Muscle of leg (tissue), 16 donors: ENCODE measurements at places on chromosomes 1 and 21. TPM values are rescaled to one million over a fixed set of nuclear protein-coding genes. Genes with fewer than 3 reads are reported as not detected.

DNA sequence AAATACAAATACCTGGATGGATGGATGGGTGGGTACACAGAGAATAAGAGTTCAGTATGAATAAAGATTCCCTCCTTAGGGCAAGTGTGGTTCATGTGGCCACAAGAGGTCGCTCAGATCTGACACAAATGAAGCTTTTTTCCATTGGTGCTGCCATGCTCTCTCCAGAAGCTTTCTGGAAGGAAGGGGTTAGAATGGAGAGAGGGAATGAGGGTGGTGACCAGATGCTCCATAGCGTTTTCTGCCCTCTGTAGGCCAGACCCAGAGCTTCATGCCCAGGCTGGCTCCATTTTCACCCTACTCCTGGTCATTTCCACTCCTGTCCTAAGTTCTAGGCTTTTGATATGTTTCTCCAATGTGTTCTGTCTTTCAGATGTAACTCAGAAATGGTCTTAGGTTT is 3.3 kb upstream of the FCRL6 start:
- H3K4me1 ChIP-seq, result peaks cover 3% of the 10 kb centered on the region
- H3K36me3 ChIP-seq, result no peaks in the 10 kb centered on the region
- H3K27ac ChIP-seq, result no peak overlapping the region
- DNase-seq, result peak; percentile 81
- H3K4me3 ChIP-seq, result no peak overlapping the region
- peaks cover 19% of the 10 kb centered on the region for H3K27me3 ChIP-seq

DNA sequence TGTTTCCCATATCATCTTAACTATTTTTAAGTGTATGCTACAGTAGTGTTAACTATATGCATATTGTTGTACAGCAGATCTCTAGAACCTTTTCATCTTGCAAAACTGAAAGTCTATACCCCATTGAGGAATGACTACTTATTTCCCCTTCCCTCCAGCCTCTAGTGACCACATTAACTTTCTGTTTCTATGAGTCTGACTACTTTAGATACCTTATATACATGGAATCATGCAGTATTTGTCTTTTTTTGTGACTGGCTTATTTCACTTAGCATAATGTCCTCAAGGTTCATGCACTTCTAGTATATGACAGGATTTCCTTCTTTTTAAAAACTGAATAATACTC is 96.5 kb upstream of the BTG3 start:
- no peaks in the 10 kb centered on the region for H3K27me3 ChIP-seq
- DNase-seq, result no peak
- no peak overlapping the region for H3K4me3 ChIP-seq
- H3K36me3 ChIP-seq, result no peaks in the 10 kb centered on the region
- no peak overlapping the region for H3K27ac ChIP-seq

- DNase-seq, result peak; percentile 92
- peak overlapping the region; percentile 78 for H3K27ac ChIP-seq
- H3K27me3 ChIP-seq, result no peaks in the 10 kb centered on the region
- peaks cover 2% of the 10 kb centered on the region for H3K4me1 ChIP-seq
- H3K36me3 ChIP-seq, result peaks cover 22% of the 10 kb centered on the region
- H3K4me3 ChIP-seq, result no peak overlapping the region
These were observed 26.2 kb downstream of the KIF1B start for GRCh38 chr1:10236405-10237156.

GRCh38 chr1:61182049-61182448 is 99.7 kb downstream of the NFIA start:
- peak; percentile 90 for DNase-seq
- H3K27ac ChIP-seq, result peak overlapping the region; percentile 91
- H3K4me1 ChIP-seq, result peaks cover 20% of the 10 kb centered on the region
- no peaks in the 10 kb centered on the region for H3K36me3 ChIP-seq
- no peak overlapping the region for H3K4me3 ChIP-seq
- no peaks in the 10 kb centered on the region for H3K27me3 ChIP-seq

- H3K36me3 ChIP-seq, result no peaks in the 10 kb centered on the region
- H3K27ac ChIP-seq, result no peak overlapping the region
- H3K27me3 ChIP-seq, result no peaks in the 10 kb centered on the region
- no peak for DNase-seq
- H3K4me1 ChIP-seq, result no peaks in the 10 kb centered on the region
These were observed 30.2 kb downstream of the GRIK1 start for GRCh38 chr21:29909571-29909970.

DNA sequence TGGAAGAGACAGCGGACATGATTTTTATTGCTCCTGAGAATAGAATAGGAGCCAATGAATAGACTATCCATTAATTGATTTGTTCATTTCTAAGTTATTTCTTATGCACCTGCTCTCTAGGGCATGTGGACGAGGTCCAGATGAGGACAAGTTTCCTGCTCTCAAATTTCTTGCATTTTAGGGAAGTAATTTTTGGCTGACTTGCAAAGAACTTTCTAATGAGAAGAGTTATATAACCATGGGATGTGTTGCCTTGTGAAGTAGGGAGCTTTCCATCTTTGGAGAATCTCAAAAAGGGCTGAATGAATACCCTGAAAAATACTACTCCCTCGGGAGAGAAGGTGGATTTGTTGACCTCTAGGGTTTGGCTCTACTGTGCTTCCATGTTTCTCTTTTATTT is 243.0 kb downstream of the KIF26B start:
- H3K27ac ChIP-seq, result no peak overlapping the region
- H3K27me3 ChIP-seq, result no peaks in the 10 kb centered on the region
- no peaks in the 10 kb centered on the region for H3K36me3 ChIP-seq
- H3K4me1 ChIP-seq, result no peaks in the 10 kb centered on the region

DNA sequence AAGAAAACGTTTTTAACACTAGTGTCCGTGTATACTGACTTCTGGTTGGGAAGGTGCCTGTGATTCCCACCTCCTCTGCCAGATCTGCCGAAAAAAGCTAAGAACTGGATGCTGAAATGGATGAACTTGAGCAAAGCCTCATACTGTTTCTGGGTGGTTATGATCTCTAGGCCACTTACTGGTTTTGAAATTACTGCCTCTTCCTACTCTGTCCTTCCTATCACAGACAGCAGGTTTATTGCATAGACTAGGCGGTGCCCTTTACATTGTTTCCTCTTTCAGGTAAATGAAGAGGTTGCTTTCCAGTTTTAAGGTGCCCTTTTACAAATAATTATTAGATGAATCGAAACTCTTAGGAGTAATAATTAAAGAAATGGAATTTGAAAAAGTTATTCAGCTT is 27.5 kb downstream of the PEX14 start:
- H3K4me3 ChIP-seq, result no peak overlapping the region
- H3K27me3 ChIP-seq, result no peaks in the 10 kb centered on the region
- H3K27ac ChIP-seq, result no peak overlapping the region
- DNase-seq, result no peak

DNA sequence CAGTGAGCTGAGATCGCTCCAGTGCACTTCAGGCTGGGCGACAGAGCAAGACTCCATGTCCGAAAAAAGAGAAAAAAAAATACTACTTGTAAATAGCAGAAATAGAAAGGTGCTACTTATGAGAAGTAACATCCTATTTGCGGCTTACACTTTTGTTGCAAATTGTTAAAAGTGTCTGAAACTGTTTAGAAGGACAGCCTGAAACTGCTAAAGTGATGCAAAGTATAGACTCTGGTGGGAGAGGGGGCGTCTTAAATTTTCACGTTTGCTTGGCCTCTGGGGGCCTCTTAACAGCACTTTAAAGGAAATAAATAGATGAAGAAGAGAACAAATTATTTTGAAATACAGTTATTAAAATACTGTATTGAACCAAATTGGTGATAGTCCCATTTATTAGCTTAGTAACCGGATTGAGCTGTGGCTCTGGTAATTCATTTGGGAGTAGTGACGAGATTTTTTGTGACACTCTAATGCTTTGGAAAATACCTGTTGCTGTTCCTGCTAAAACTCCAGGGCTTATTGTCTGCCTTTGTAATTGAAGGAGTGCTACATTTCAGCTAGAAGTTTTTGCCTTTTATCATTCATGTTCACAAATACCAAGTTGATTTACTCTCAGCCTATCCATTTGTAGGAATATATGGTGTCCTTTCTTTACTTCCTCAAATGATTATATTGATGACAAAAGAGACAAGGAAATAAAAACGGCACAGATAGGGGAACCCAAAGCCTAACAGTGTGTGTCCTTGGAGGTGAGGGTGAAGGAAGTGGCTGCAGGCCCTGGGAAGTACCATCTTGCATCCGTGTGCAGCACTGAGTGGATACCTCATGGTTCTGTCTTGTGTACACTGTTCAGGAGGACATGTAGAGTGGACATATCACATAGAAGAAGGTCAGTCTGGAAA is 6.2 kb downstream of the PKNOX1 start:
- H3K36me3 ChIP-seq, result peaks cover 8% of the 10 kb centered on the region
- H3K4me1 ChIP-seq, result peaks cover 12% of the 10 kb centered on the region
- DNase-seq, result no peak
- no peak overlapping the region for H3K4me3 ChIP-seq
- no peaks in the 10 kb centered on the region for H3K27me3 ChIP-seq

- H3K4me1 ChIP-seq, result peaks cover 27% of the 10 kb centered on the region
- peaks cover 22% of the 10 kb centered on the region for H3K27me3 ChIP-seq
- H3K27ac ChIP-seq, result no peak overlapping the region
- H3K4me3 ChIP-seq, result no peak overlapping the region
These were observed 25.7 kb upstream of the KCNC4 start for GRCh38 chr1:110184446-110184845.

DNA sequence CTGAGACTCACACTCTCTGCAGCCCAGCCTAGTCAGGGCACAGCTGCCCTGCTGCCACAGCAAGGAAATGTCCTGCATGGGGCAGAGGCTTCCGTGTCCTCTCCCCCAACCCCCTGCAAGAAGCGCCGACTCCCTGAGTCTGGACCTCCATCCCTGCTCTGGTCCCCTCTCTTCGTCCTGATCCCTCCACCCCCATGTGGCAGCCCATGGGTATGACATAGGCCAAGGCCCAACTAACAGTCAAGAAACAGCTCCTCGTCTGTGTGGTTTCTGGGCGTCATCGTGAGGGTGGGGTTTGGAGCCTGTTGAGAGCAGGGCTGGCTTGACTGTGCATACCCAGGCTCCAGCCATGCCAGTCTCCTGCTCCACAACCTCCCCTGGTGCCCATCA is 19.5 kb downstream of the FAAH start:
- H3K27me3 ChIP-seq, result no peaks in the 10 kb centered on the region
- no peak for DNase-seq
- H3K27ac ChIP-seq, result no peak overlapping the region
- H3K36me3 ChIP-seq, result peaks cover 8% of the 10 kb centered on the region

GRCh38 chr21:26844258-26845065 is 747 bp downstream of the ADAMTS1 start:
- peak overlapping the region; percentile 98 for H3K27ac ChIP-seq
- H3K36me3 ChIP-seq, result peaks cover 23% of the 10 kb centered on the region
- H3K4me1 ChIP-seq, result peaks cover 19% of the 10 kb centered on the region
- peak; percentile 82 for DNase-seq
- H3K27me3 ChIP-seq, result no peaks in the 10 kb centered on the region
- peak overlapping the region; percentile 94 for H3K4me3 ChIP-seq

- H3K36me3 ChIP-seq, result no peaks in the 10 kb centered on the region
- peak; percentile 71 for DNase-seq
- no peak overlapping the region for H3K4me3 ChIP-seq
- no peaks in the 10 kb centered on the region for H3K27me3 ChIP-seq
- H3K27ac ChIP-seq, result peak overlapping the region; percentile 73
- H3K4me1 ChIP-seq, result peaks cover 23% of the 10 kb centered on the region
These were observed 15.5 kb downstream of the AZIN2 start for GRCh38 chr1:33096363-33097005.

DNA sequence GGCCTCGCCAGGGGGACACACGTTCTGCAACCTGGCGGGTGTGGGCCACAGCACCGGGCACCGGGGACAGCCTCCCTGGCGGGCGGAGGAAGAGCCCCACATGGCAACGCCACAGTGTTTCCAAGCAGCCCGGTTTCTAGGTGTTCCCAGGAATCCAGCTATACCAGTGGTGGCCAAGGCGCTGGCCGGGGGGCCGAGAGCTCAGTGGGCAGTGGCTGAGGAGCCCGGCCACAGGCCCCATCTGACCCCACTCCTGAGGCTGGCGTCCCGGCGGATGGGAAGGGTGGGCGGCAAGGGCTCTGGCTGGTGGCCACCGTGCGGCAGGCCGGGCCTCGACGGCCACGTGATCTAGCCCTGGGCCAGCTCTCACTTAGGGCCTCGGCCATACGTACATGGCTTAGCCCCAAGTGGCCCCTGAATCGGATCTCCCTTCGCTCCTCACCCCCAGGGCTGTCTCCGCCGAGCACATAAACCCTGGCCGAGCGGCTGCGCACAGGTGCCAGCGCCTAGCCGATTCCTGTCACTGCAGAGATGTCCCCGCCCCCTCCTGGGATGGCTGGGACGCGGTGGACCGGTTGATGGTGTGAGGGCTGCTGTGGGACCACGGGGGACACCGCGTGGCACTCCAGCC is 68.7 kb downstream of the MORN1 start:
- no peak overlapping the region for H3K4me3 ChIP-seq
- H3K4me1 ChIP-seq, result peaks cover 88% of the 10 kb centered on the region
- peak overlapping the region; percentile 97 for H3K27ac ChIP-seq
- peaks cover 5% of the 10 kb centered on the region for H3K27me3 ChIP-seq

DNA sequence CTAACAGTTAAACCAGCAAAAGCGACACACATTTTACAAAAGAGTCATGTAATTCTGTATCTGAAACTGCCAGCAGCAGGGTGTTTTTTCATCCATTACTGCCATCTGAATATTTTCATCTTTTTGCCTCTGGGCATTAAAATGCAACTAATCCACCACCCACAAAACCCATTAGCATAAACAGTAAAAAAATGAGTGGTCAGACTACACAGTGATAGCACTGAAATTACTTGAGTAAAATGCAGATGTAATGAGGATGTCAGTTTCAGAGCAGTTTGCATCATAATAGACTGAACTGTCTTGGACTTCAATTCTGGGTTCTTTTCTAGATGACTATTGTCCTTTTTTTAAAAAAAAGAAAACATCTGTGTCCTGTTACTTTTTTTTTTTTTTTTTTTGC is 132.3 kb downstream of the GABPA start:
- no peaks in the 10 kb centered on the region for H3K27me3 ChIP-seq
- no peak for DNase-seq
- H3K27ac ChIP-seq, result no peak overlapping the region
- H3K4me3 ChIP-seq, result no peak overlapping the region
- H3K4me1 ChIP-seq, result no peaks in the 10 kb centered on the region

- H3K27ac ChIP-seq, result no peak overlapping the region
- H3K27me3 ChIP-seq, result peaks cover 2% of the 10 kb centered on the region
- no peaks in the 10 kb centered on the region for H3K36me3 ChIP-seq
- no peak for DNase-seq
- peaks cover 22% of the 10 kb centered on the region for H3K4me1 ChIP-seq
These were observed 55.5 kb downstream of the TRABD2B start for GRCh38 chr1:47941609-47942239.

GRCh38 chr1:193525917-193526710 is 339.7 kb upstream of the B3GALT2 start:
- DNase-seq, result no peak
- H3K4me1 ChIP-seq, result no peaks in the 10 kb centered on the region
- H3K36me3 ChIP-seq, result no peaks in the 10 kb centered on the region
- no peaks in the 10 kb centered on the region for H3K27me3 ChIP-seq
- no peak overlapping the region for H3K27ac ChIP-seq

- H3K27ac ChIP-seq, result no peak overlapping the region
- H3K27me3 ChIP-seq, result no peaks in the 10 kb centered on the region
- H3K36me3 ChIP-seq, result no peaks in the 10 kb centered on the region
- no peak overlapping the region for H3K4me3 ChIP-seq
- H3K4me1 ChIP-seq, result no peaks in the 10 kb centered on the region
These were observed 18.5 kb upstream of the VTCN1 start for GRCh38 chr1:117229217-117229616.

Gene GPR3
- 0.18 TPM for total RNA-seq

Gene CD5L
- total RNA-seq, result not detected

Gene BMP8B
- total RNA-seq, result 0.71 TPM

Gene DFFB
- total RNA-seq, result 4.3 TPM

Gene SLAMF9
- not detected for total RNA-seq

Gene CREB3L4
- 11.7 TPM for total RNA-seq

Gene CRYZ
- 18.7 TPM for total RNA-seq

Gene ATAD3B
- total RNA-seq, result 13.7 TPM

Gene UQCRHL
- 8.6 TPM for total RNA-seq

Gene TDRD5
- total RNA-seq, result under 0.01 TPM

Gene KRTAP11-1
- total RNA-seq, result not detected

Gene PLA2G2A
- total RNA-seq, result 0.35 TPM

Gene MARK1
- total RNA-seq, result 6.8 TPM

Gene MLLT11
- total RNA-seq, result 5.5 TPM

Gene MRPL37
- total RNA-seq, result 45.0 TPM
